ENCODE measurements at places on chromosomes 16 and 17.

GRCh38 chr17:68706356-68706920 lies 105.3 kb upstream of the FAM20A start:
- no peak for DNase-seq
- no peak overlapping the region for H3K4me3 ChIP-seq
- no peak overlapping the region for H3K27ac ChIP-seq
- H3K36me3 ChIP-seq = no peaks in the 10 kb centered on the region

- no peak overlapping the region for H3K4me3 ChIP-seq
- no peak for DNase-seq
- no peaks in the 10 kb centered on the region for H3K27me3 ChIP-seq
- H3K27ac ChIP-seq = no peak overlapping the region
Measured at GRCh38 chr17:70447588-70447987, 278.3 kb downstream of the KCNJ2 start.

- no peak for DNase-seq
- no peak overlapping the region for H3K27ac ChIP-seq
- H3K27me3 ChIP-seq = no peaks in the 10 kb centered on the region
- H3K36me3 ChIP-seq = peaks cover 2% of the 10 kb centered on the region
Measured at GRCh38 chr17:19454074-19454473, 43.0 kb downstream of the RNF112 start.

DNA sequence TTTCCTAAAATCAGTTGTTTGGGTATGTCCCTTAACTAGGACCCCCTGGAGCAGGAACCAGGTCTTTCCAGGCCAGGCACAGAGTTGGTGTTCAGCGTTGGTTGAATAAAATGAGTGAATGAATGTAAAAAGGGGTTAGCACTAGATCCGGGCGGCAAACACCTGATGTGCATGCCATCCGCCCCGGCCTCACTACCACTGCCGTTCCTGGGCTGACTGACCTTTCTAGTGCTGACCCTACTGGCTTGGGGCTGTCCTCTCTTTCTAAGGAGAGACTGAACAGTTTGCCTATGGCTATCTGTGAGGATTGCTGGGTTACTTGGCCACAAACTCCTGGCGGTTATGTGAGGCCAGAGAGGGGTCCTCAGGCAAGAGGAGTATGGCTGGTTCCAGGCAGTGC lies 10.1 kb upstream of the PHF12 start:
- no peak overlapping the region for H3K4me3 ChIP-seq
- no peak for DNase-seq
- H3K27me3 ChIP-seq = no peaks in the 10 kb centered on the region
- H3K4me1 ChIP-seq = peaks cover 3% of the 10 kb centered on the region
- H3K27ac ChIP-seq = no peak overlapping the region

- H3K27ac ChIP-seq = no peak overlapping the region
- DNase-seq = no peak
- H3K4me1 ChIP-seq = no peaks in the 10 kb centered on the region
- no peak overlapping the region for H3K4me3 ChIP-seq
- H3K27me3 ChIP-seq = no peaks in the 10 kb centered on the region
Measured at GRCh38 chr17:43219001-43219400, 7.3 kb downstream of the TMEM106A start.

DNA sequence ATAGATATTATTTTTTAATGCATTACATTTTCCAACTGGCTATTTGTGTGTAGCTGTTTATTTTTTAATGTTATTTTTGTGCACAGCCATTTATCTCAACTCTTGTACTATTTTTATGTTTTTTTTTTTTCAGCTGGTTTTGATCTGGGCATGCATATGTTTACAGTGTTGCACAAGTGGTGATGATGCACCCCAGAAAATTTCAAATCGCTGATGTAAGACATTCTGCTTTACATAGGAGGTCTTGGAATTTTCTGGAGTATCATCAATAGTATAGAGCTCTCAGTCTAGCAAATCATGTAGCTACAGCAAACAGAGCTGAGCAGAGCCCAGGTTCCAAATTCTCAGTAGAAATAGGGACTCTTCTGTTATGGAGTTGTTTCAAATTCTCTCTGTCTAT lies 30.2 kb downstream of the CACNG5 start:
- H3K4me3 ChIP-seq = no peak overlapping the region
- no peaks in the 10 kb centered on the region for H3K4me1 ChIP-seq
- no peak overlapping the region for H3K27ac ChIP-seq
- no peak for DNase-seq
- peaks cover 12% of the 10 kb centered on the region for H3K36me3 ChIP-seq

DNA sequence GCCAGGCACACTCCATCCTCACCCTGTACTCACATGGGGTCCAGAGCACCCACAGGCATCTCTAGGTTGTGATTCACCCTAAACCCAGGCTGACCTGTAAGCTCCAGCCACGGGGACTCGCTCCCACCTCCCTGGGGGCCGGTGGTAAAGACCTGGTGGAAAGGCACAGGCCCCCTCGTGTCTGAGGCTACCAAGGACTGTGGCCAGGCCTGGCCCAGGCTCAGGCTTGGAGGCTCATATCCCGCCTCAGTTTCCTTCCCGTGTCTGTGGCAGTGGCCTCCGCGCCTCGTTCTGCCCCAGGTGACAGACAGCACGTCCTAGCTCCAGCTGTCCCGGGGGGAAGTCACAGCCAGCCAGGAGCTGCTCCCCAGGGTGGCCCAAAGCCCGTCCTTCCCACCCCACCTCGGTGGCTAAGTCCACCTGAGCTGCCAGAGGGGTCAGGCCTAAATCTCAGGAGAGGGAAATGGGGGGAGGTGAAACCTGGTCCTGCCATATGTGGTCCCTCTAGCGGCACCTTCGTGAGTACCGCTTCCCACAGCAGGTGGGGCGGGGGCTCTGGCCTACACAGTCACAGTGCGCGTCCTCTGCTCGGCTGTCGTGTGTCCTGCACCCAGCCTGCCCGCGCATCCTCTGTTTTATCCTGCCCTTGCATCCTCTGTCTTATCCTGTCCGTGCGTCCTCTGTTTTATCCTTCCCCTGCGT lies 12.6 kb downstream of the CDH15 start:
- no peaks in the 10 kb centered on the region for H3K36me3 ChIP-seq
- H3K27me3 ChIP-seq = peaks cover 2% of the 10 kb centered on the region
- H3K27ac ChIP-seq = no peak overlapping the region
- DNase-seq = no peak

- no peak overlapping the region for H3K4me3 ChIP-seq
- H3K27ac ChIP-seq = no peak overlapping the region
- H3K36me3 ChIP-seq = peaks cover 3% of the 10 kb centered on the region
- peaks cover 23% of the 10 kb centered on the region for H3K4me1 ChIP-seq
Measured at GRCh38 chr17:64091116-64091515, 38.8 kb downstream of the ERN1 start.

Data from WTC11 (cell line).